Effector memory CD4-positive, alpha-beta T cell (primary cell): ENCODE measurements at places on chromosomes 6 and 20.

DNA sequence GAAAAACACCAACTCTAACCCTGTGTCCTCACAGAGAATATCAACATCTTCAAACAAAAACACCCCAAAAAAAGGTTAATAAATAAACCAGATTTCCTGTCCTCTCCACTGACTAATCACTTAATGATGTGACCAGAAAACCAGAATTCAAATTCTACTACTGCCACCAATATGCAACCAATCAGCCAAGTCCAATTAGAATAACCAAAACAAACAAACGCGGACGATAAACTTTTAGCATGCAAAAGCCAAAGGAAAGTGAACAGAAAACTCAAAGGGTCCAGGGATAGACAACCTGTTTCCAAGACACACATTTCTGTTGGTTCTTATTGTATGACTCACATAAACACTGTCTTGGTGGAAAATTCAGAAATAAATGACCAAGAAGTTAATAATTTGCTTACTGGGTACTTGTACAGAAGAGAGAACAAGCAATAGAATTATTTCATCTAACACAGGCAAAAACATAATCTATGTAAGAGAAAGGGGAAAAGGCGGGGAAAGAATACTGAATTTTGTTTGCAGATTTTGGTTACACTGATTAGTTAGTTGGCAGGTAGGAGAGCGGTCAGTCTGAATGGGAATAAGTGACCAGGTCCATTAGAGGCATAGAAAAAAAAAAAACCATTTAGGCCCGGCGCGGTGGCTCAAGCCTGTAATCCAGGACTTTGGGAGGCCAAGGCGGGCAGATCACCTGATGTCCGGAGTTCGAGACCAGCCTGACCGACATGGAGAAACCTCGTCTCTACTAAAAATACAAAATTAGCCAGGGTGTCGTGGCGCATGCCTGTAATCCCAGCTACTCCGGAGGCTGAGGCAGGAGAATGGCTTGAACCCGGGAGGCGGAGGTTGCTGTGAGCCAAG, 34.1 kb downstream of the HFE start:
- DNase-seq, result no peak

DNA sequence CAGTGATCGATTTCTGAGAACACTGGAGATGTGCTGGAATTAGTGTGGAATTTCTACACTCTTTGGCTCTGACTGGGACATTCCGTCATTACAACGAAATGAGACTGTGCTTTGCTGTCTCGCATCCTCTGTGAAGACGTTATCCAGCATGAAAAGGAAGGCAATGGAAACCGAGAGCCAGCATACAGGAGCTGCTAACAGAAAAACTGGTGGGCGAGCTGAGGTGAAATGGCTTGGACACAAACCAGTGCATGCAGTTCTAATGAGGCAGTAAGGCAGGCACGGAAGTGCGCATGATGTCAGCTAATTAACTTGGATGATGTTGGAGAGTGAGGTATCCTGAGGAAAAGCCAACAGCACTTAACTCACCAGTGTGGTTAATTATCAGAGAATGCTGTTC, 202.8 kb upstream of the AGPAT4 start:
- DNase-seq, result no peak

GRCh38 chr6:131636880-131637792, at the start of gene ENPP3:
TSS of gene ENPP3 (plus strand) at chr6:131637302. CDS start at chr6:131637385, 83 bp downstream.
- DNase-seq, result no peak

DNA sequence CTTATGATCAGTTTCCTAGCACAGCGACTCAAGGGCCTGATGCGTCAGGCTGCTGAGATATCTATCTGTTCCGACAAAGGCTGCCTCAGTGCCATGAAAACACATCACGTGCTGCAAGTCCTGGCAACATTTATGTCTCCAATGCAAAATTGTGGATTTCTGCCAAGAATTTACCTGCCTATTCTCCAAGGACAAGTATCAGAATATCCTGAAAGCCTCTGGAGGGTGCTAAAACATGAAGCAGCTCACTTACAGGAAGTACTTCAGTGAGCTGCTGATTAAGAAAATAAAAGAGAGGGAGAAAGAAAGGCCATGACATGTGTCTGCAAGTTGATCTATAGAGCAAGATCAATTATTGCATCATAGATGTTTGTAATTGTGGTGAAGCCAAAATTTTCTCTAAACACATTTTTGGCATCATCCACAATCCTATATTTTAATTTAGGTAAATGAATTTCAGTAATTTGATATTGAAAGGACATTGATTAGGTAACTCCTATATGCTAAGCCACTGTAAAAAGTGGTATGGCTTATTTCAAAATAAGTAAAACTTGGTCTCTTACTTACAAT, 25.8 kb upstream of the TPBG start:
- no peak for DNase-seq

DNA sequence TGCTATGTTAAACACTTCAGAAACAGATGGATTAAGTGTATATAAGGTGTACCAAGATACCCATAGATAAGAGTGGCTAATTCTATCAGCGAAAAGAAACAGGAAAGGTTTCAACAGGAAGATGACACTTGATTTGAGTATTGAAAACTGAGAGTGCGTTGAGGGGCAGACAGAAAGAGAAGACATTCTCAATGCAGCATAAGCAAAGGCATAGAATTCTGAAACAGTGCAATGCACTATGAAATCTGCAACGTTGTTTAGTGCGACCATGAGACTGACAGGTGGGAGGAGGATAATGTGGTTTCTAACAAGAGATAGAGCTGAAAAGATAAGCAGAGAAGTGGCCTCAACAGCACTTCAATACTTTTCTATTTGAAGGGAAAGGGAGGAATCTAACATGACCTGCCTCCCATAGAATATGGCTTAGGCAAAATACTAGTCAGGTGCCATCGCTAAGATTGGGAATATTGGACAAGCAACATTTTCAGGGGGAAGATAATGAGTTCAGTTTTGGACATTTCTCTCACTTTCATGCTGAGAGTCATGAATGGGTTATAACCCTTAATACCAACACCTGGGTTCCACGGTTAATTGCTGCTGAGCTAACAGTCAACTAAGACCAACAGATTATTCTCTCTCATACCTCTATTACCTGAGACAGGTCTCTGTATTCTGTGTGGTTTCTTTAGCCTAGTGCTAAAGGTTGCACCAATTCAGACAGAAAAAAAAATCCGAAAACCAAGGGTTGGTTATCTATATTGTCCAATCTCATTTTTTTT, 312.9 kb upstream of the ARID1B start:
- DNase-seq, result no peak

DNA sequence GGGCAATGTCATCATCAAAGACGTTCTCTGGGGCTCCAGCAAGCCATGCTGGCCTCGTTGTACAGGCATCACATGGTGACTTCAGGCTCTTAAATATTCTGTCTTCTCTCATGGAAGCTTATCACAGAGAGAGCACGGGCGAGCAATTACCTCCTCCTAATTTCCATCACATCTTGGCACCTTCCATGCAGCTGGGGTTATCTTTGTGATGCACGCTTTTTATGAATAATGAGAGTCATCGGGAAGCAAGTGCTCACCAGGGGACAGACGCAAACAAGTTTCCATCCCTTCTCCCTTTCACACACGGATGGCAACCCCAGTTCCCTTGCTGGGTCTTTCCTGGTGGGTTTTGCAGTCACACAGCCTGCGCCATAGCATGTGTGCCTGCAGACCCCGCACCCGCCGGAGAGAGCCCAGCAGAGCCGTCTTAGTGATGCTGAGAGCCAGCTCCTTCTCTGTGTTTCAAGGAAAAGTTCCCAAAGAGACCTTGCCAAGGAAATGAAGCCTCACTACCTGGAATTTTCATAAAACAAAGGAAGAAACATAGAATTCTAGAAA, 116.3 kb upstream of the AFDN start:
- no peak for DNase-seq

- DNase-seq, result no peak
Measured at GRCh38 chr6:103522045-103522444, 1337.7 kb downstream of the HACE1 start.

- DNase-seq, result no peak
Measured at GRCh38 chr20:20161611-20162010, 109.3 kb downstream of the CFAP61 start.
